ENCODE measurements at places on chromosomes 4 and X.

DNA sequence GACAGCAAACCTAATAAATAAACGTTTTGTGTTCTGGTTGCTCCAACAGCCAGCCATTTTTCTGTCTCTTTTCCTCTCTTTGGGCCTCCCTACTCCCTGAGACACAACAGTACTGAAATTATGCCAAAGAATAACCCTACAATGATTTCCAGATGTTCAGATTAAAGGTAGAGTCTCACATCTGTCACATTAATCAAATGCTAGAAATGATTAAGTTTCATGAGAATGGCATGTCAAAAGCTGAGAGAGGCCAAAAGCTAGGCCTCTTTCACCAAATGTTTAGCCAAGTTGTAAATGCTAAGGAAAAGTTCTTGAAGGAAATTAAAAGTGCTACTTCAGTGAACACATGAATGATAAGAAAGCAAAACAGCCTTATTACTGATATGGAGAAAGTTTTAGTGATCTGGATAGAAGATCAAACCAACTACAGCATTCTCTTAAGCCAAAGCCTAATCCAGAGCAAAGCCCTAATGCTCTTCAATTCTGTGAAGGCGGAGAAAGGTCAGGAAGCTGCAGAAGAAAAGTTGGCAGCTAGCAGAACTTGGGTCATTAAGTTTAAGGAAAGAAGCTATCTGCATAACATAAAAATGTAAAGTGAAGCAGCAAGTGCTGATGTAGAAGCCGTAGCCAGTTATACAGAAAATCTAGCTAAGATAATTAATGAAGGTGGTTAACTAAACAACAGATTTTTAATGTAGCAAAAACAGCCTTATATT, 182.1 kb upstream of the NUDT6 start:
- no peak for DNase-seq

GRCh38 chrX:23451266-23451665, 116.6 kb downstream of the PTCHD1 start:
- DNase-seq, result no peak

DNA sequence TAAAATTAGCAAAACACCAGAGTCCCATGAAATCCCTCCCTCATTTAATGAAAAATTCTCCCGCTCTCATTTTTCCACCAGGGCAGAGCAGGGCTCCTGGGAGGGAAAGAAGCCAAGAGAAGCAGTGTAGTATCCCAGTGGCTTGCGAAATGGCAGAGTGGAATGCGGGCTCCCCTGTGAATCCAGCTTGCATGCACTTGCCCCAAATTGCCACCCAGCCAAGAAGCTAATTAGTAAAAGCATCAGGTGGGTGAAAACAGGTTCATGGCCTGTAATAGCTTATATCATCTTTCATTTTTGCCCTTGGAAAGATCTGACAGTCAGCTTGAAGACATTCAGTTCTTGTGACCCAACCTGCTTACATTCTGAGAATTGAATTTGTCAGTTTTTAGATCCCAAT, 10.1 kb downstream of the AMOT start:
- no peak for DNase-seq

- DNase-seq, result no peak
Measured at GRCh38 chrX:152927858-152928760, 30.2 kb downstream of the ZNF185 start.

GRCh38 chr4:90757534-90758060, 630.4 kb downstream of the CCSER1 start:
- DNase-seq, result no peak

DNA sequence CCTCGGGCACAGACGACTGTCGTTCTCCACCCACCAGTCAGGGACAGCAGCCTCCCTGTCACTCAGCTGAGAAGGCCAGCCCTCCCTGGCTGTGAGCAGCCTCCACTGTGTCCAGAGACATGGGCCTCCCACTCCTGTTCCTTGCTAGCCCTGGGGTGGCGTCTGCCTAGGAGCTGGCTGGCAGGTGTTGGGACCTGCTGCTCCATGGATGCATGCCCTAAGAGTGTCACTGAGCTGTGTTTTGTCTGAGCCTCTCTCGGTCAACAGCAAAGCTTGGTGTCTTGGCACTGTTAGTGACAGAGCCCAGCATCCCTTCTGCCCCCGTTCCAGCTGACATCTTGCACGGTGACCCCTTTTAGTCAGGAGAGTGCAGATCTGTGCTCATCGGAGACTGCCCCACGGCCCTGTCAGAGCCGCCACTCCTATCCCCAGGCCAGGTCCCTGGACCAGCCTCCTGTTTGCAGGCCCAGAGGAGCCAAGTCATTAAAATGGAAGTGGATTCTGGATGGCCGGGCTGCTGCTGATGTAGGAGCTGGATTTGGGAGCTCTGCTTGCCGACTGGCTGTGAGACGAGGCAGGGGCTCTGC, 7.9 kb upstream of the MSANTD1 start:
- no peak for DNase-seq

GRCh38 chr4:30946288-30946687, 226.1 kb downstream of the PCDH7 start:
- DNase-seq, result no peak

DNA sequence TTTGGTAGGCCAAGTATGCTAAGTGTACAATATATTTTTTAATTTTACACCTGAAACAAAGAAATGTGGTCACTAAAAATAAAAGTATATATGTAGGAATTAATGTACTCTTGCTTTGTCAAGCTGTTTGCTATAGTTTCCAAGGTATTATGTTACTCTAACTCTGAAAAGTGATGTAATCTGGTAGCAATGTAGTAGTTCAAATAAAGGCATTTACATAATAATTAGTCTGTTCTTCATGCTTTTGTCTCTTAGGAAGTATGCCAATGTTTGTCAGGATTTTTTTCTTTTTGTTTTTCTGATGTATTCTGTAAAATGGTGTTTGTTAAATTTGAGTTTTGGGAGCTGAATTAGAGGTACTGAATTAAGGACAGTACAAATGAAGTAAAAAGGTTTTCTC, 89.5 kb downstream of the PLS3 start:
- no peak for DNase-seq

- no peak for DNase-seq
Measured at GRCh38 chr4:17475481-17475880, 36.4 kb downstream of the QDPR start.

DNA sequence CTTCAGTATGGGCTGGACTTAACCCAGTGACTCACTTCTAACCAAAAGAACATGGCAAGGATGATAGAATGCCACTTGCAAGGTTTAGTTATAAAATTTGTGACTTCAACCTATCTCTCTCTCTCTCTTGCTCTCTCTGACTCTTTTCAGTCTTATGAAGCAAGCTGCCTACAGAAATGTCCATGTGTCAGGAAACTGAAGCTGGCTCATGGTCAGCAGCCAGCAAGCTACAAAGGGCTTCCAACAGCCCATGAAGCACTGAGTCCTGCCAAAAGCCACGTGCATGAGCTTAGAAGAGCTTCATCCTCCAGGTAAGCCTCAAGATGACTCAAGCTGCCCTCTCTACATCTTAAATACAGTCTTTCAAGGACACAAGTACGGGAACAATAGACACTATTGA, 100.3 kb downstream of the HS3ST1 start:
- no peak for DNase-seq

- no peak for DNase-seq
Measured at GRCh38 chr4:30269850-30270249, 450.3 kb upstream of the PCDH7 start.

DNA sequence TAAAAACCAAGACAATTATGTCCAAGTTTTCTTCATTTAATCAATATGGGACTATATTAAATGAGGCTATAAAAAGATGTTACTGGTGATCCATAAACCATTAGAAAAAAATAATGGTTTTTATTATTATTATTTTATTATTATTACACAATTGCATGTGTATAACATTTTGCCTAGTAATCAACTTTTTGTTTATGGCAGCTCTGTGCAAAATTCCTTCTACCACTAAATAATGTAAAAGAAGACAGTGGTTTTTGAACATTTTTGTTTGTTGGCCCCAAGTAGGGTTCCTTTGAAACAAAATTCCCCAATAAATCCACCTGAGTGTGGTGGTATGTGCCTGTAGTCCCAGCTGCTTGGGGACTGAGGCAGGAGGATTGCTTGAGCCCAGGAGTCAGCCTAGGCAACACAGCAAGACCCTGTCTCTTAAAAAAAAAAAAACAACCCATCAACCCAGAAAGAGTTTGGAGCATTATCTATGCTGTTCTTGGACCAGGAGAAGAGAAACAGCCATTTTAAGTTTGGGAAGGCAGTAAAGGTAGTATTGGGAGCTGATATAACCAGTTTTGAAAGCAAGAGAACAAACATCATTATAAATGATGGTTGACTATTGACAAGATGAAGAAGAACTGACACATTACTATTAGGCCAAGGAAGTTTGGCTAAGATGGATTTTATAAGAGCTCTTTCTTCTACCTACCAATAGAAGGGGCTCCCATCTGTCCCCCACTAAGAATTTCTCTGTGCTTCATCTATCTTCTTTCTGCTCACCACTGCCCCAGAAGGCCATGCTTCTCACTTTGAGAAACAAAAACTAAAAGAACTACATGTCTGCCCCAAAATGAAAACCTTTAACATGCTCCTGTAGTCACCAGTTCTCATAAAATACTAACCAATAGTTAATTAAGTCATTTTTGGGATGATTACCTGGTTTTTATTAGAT, 2.2 kb downstream of the TMEM156 start:
- DNase-seq, result no peak

- no peak for DNase-seq
Measured at GRCh38 chrX:40170830-40171512, 73.2 kb upstream of the BCOR start.

- no peak for DNase-seq
Measured at GRCh38 chr4:131609039-131609438, 1540.1 kb upstream of the PCDH10 start.

DNA sequence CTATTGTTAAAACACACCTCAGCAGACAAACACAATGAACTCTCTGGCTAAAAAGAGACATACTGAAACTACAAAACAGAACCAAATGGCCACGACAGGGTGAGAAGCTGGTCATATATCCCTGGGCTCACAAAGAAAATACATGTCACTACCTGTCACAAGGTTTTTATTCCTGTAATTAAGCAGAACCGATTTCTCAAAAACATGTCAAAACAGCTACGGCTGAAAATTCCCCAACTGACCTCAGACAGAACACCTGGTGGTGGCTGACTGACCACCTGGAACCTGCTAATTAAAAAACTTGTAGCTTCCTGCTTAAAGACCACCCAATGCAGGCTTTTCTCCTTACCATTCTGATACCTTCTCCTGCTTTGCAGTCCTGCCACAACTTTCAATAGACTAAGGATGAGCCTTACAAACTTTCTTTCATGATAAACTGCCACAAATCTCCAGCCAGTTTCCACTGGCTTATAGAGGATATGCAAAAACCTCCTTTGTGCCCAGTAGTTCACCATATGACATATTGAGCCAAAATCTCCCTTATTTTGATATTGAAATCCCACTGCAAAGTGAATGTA, 571.9 kb downstream of the SPOCK3 start:
- no peak for DNase-seq

- DNase-seq, result no peak
Measured at GRCh38 chr4:185272245-185272644, 62.8 kb downstream of the SNX25 start.

DNA sequence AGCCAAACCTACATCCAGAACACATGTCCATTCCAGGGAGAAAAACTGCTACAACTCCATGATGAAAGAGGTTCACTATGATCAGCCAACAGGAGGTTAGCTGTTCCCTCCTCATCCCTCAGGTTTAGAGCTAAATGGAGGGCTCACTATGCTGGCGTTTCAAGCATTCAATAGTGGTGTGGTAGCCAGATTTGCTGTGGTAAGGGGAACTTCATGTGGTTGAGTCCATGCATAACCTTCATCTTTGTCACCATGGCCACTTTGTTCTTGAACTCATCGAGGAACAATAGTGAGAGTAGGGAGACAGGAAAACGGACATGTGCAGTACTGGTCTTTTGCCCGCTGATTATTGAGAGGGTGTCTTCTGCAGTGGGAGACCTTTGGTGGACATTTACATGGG, 33.8 kb downstream of the ALPK1 start:
- no peak for DNase-seq

DNA sequence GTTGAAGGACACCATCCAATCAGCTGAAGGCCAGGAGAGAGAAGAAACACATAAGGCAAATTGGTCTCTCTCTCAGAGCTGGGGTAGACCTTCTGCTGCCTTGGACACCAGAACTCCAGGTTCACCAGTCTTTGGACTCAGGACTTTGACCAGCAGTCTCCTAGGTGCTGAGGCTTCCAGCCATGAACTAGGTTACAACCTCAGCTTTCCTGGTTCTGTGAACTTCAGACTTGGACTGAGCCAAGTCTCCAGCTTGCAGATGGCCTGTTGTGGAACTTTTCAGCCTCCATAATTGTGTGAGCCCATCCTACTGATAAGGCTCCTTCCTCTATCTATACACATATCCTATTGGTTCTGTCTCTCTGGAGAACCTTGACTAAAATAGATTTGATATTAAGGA, 20.6 kb upstream of the BBS12 start:
- no peak for DNase-seq

GRCh38 chr4:108466936-108467902, 153.2 kb upstream of the RPL34 start:
- DNase-seq, result no peak

GRCh38 chr4:123415576-123415975, 19.0 kb downstream of the SPRY1 start:
- no peak for DNase-seq

DNA sequence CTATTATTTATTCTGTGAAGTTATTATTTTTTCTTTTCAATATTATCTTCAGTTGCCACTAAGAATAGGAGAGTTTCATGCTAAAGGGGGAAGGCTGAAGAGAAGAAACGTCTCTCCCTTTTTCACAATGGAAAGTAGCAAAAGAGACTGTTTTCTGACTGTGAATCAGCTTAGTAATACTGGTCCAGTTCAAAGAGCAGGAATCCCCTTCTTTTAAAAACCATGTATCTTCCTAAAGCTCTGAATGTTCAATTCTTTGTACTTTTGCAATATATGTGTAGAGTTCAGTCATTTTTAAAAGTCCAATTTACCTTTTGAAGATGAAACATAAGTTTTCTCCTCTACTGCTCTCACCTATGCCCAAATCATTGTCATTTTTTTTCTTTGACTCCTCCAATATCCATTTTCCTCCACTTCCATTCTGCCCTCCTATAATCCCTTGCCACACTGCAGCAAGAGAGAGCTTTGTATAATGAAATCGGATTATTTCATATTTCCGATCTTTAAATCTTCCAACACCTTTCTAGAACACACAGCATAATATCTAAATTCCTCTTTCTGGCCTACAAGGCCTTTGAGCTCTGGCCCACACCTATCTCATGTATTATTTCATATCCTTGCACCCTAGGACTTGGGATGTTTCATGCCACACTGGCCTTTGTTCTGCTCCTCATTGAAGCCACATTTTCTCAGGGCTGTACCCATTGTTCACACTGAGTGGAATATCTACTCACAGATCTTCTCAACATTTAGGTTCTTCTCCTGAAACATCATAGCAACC, 195.3 kb downstream of the CAMK2D start:
- no peak for DNase-seq

DNA sequence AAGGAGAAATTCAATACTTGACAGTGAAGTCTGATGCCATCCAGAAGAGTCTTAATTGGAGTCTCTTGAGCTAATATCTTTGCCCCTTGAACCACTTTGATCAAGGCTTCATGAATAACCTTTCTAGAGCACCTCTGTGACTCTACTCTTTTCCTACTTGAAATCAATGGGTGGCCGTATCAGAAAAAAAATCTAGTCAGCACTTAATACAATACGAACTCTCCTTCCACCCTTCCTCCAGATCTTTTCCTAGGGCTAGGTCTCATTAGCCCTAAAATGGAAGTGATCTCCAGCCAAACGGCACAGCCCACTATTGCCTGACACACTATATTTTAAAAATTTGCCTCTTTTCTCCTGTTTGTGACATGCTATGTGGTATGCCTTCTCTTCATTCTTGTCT, 129.6 kb upstream of the TLL1 start:
- DNase-seq, result no peak
